Renal pelvis (tissue), 12 donors: ENCODE measurements at places on chromosomes 3 and 15. TPM values are rescaled to one million over a fixed set of nuclear protein-coding genes. Genes with fewer than 3 reads are reported as not detected.

GRCh38 chr3:42552830-42553229, 28.9 kb downstream of the SEC22C start:
- no peak for DNase-seq

GRCh38 chr15:59360896-59361295, 11.8 kb downstream of the MYO1E start:
- no peak for DNase-seq

GRCh38 chr3:19103510-19103909, 44.8 kb upstream of the KCNH8 start:
- no peak for DNase-seq

Gene MUC13
- not detected for polyA plus RNA-seq
